HS-5 (cell line): ENCODE measurements at places on chromosomes 11 and 22.

DNA sequence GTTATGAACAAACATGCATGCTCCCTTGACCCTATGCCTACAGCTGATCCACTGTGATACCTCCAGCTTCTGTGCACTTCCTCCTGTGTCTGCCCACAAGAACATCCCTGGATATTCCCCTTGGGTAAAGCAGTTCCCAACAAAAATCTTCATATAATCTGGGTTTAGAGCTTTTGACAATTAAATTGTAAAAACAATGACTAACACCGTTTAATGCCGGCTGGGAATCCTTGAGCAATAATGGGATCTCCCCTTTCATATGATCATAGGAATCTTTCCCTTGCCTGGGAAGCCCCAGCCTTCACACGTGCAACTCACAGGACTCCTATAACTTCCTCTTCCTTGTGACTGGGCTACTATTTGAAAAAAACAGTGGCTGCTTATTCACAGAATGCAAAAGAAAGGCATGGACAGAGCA is 6.3 kb upstream of the ZC3H12C start:
- no peak for DNase-seq

GRCh38 chr22:22812031-22812905 is 75.3 kb upstream of the IGLL5 start:
- DNase-seq = no peak

- DNase-seq = no peak
These were observed 12.1 kb downstream of the MAPK8IP2 start for GRCh38 chr22:50612528-50613221.

- no peak for DNase-seq
These were observed 82.7 kb downstream of the PGR start for GRCh38 chr11:101046947-101047346.

DNA sequence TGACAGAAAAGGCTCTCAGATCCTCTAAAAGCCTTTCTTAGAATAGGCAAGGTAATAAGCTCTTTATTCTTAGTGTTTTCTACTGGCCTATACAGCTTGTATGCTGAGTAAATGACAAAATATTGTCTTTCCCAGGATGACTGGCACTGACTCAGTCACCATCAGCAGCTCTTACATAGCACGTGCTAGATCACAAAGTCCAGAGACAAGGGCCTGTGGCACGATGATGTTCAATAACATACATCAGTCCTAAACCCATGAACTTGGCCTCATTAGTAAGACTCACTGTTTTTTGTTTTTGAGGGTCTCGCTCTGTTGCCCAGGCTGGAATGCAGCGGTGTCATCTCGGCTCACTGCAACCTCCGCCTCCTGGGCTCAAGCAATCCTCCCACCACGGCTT is 42.7 kb downstream of the CELF1 start:
- no peak for DNase-seq

- no peak for DNase-seq
These were observed 68.6 kb upstream of the TMEM45B start for GRCh38 chr11:129747071-129747470.

- DNase-seq = no peak
These were observed 12.9 kb downstream of the TSPAN32 start for GRCh38 chr11:2314525-2315394.

DNA sequence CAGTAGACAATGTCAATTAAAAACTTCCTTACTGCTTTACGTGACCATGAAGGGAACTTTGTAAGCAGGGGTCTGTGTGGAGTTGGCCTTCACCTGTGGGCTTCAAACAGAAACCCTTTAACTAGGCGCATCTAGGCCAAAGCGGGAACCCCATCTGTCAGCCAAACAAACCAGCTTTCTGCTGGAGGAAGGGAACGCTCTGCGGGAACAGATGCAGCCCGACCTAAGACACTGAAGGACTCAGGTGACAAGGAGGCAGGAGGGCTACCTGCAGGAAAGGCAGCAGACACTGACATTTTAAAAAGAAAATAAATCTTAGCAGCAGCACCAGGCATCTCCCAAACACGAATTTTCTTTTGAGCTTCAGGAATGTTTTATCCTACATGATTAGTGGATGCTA is 78.4 kb downstream of the CADM1 start:
- DNase-seq = no peak

- peak; percentile 73 for DNase-seq
These were observed 6.4 kb downstream of the CLMP start for GRCh38 chr11:123188508-123189165.

GRCh38 chr22:19802894-19803735 is 42.5 kb downstream of the TBX1 start:
- DNase-seq = no peak

DNA sequence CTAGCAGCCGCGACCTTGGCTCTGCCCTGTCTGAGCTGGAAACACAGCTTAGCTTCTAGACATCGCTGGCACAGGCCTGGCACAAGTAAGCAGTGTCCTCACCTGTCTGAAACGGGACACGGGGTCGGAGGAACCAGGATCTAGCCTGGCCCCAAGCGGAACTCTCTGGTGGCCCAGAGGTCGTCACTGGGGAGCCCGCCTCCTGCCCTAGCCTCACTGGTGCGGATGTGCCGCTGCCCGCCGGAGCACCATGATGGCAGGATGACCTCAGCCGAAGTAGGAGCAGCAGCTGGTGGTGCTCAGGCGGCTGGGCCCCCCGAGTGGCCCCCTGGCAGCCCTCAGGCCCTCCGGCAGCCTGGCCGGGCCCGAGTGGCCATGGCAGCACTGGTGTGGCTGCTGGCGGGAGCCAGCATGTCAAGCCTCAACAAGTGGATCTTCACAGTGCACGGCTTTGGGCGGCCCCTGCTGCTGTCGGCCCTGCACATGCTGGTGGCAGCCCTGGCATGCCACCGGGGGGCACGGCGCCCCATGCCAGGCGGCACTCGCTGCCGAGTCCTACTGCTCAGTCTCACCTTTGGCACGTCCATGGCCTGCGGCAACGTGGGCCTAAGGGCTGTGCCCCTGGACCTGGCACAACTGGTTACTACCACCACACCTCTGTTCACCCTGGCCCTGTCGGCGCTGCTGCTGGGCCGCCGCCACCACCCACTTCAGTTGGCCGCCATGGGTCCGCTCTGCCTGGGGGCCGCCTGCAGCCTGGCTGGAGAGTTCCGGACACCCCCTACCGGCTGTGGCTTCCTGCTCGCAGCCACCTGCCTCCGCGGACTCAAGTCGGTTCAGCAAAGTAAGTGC is 871 bp downstream of the SLC35E4 start:
- DNase-seq = no peak

DNA sequence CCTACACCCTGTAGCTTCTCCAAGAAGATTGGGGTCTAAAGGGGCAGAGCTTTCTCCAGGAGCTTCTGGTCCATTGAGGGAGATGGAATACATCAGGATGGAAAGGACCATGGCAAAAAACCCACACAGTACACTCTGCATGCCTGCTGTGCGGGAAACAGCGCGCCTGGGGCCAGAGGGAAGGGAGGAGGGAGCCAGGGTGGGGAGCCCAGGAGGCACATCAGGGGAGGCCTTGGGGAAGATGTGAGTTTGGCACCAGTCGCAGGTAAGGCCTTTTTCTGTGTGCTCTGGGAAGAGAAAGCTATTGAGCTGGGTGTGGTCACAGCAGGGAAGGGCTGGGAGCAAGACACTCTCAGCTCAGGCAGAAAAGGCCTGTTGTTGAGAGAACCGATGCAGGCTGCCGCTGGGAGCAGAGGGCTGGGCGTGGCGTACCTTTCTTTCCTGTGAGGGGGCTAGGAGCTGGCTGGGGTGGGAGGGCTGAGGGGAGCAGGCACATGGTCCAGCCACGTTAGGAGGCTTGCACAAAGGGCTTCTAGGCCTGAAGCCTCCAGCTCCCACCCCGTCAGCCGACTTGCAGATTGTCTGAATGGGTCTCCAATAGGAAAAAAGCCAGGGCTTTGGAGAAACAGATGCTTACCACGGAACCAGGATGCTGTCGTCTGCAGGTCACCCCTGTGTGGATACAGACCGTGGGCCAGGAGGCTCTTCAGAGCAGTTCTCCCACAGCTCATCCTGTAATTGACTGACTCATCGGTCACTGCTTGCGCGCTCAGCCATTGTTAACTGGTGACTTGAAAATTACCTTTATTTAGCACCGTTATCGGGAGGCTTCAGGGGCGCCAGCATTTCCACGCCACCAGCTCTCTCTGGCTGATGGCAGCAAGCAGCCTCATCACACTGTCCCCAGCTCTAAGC is 237.3 kb downstream of the ST3GAL4 start:
- DNase-seq = no peak

- DNase-seq = no peak
These were observed 9.2 kb downstream of the OR8B4 start for GRCh38 chr11:124415356-124415923.

GRCh38 chr11:122696662-122697061 is 41.1 kb downstream of the UBASH3B start:
- no peak for DNase-seq

DNA sequence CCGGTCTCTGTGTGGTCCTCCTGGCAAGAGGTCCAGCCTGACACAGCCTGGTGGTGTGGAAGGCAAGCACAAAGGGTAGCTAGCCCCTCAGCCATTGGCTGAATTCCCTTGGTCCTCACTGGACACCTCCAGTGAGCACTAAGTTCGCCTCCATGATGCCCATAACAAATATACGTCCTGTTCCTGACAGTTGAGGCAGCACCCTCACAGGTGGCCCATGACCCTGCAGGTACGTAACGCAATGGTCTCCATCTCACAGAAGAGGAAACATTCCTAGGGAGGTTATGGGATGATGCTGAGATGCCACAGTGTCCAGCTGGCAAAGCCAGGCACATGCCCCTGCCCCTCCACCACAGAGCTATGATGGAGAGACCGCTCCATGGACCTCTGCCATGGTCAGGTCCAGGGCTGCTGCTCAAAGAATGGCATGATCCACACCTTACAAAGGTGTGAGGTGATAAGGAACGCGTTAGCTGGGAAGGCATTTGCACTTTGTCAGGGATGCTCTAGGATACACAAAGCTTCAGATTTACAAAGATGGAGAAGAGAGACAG is 1.4 kb upstream of the GNAZ start:
- DNase-seq = no peak

DNA sequence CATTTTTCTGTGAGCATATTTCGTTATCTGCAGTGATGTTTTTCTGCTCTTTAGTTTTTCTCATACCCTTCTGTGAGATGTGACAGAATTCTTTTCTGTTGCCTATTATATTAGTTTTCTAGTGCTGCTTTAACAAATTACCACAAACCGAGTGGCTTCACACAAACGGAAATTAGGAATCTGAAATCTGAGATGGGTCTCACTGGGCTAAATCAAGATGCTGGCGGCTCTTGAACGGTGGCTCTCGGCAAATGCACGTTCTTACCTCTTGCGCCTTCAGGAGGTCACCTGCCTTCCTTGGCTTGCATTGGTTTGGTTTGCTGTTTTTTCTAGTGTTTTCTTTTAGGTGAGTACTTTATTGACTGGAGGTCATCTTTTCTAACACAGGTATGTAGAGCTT is 13.0 kb downstream of the ZBED4 start:
- DNase-seq = no peak

DNA sequence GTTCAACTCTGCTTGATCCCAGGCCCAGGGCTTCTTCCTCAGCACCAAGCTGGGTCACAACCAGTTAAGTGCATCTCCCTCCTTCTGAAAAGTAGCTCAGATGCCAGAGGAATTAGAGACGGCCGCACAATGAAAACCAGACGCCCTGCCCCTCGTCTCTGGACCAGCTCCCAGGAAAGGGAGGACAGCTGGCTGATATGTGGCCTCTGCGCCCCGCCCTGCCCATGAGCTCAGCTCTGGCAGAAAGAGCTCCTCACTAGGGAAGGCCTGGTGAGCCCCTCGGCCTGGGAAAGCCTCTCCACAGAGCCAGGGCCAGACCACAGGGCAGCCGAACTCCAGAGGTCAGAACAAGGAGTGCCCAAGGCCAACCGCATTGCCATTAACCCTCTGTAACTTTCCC is 18.1 kb upstream of the SCGB1A1 start:
- DNase-seq = no peak

DNA sequence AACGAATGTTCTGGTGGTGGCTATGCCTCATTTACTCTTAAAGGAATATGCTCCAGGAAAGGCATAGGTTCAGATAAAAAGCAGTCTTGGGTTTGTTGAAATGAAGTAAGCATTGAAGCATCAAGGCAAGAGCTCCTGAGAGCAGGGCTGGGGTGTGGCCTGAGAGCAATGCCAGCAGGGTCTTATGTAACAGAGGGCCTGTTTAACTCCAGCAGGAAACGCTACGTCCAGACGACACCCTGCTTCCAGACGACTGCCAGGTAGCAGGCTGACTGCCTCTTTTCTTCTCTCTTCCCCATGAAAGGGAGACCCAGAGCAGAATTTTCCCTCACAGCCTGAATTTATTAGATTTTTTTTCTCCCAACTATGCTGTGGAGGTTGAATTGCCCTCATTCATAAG is 127.2 kb upstream of the SLC5A12 start:
- no peak for DNase-seq

DNA sequence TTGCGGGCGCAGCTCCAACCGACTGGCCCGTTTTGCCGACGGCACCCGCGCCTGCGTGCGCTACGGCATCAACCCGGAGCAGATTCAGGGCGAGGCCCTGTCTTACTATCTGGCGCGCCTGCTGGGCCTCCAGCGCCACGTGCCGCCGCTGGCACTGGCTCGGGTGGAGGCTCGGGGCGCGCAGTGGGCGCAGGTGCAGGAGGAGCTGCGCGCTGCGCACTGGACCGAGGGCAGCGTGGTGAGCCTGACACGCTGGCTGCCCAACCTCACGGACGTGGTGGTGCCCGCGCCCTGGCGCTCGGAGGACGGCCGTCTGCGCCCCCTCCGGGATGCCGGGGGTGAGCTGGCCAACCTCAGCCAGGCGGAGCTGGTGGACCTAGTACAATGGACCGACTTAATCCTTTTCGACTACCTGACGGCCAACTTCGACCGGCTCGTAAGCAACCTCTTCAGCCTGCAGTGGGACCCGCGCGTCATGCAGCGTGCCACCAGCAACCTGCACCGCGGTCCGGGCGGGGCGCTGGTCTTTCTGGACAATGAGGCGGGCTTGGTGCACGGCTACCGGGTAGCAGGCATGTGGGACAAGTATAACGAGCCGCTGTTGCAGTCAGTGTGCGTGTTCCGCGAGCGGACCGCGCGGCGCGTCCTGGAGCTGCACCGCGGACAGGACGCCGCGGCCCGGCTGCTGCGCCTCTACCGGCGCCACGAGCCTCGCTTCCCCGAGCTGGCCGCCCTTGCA is 1.0 kb downstream of the FJX1 start:
- no peak for DNase-seq

DNA sequence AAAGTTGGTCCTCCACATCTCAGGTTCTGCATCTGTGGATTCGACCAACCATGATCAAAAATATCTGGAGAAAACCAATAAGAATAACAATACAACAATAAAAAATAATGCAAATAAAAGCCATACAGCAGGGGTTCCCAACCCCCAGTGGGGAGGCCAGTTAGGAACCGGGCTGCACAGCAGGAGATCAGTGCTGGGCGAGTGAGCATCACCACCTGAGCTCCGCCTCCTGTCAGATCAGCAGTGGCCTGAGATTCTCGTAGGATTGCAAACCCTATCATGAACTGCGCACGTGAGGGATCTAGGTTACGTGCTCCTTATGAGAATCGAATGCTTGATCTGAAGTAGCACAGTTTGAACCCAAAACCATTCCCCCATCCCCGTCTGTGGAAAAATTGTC is 25.4 kb upstream of the MYO18B start:
- no peak for DNase-seq

- DNase-seq = no peak
These were observed 91.7 kb downstream of the BLID start for GRCh38 chr11:122024278-122024677.

GRCh38 chr11:112778877-112779266 is 182.3 kb upstream of the NCAM1 start:
- no peak for DNase-seq

GRCh38 chr22:20423906-20424551 is 13.6 kb downstream of the SCARF2 start:
- no peak for DNase-seq
